ENCODE measurements at places on chromosomes 6 and 20.

DNA sequence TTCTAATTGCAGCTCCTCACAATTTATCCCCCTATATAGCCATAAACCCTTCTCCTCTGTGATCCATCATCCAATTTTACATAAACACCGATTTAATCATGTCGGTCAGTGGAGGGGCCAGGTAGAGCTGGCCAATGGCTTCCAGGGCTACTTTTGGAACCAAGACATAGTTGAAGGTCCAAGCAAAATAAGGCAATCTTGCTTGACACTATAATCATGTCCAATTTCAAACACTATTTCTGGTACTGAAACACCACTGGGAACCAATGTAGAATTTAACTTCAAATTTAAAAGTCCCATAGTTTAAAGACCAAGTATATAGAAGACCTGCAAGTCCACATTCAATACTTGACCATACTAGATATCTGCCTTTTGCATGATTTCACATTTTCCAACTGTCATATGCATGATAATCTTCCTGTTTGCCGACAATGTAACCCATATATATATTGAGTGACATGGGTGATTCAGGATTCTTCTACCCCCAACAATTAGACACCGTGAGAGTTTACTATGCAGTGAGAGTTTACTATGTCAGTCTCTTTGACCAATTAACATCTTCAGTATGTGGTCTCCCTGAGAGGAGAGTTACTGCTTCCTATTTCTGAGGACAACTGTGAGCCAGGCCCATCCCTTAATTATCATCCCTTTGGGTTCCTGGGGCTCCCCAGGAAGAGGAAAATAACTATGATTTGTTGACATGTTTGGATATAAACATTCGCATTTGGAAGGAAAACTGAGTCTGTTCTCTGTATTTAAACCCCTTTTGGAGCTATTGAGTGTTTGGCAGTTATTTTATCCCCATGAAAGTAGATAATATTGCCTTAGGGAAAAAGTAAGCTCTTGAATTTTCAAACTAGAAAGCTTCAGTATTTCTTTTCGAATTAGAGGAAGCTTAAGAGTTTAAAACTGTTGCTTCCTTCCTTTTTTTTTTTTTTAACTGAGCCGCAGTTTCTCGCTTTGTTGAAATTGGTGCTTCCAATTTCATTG, 31.8 kb downstream of the SAMD3 start:
- no peak for DNase-seq

GRCh38 chr6:133683308-133683580, 205.7 kb upstream of the TCF21 start:
- DNase-seq, result no peak

- no peak for DNase-seq
Observed at GRCh38 chr20:14782731-14783130, 445.3 kb upstream of the FLRT3 start.

DNA sequence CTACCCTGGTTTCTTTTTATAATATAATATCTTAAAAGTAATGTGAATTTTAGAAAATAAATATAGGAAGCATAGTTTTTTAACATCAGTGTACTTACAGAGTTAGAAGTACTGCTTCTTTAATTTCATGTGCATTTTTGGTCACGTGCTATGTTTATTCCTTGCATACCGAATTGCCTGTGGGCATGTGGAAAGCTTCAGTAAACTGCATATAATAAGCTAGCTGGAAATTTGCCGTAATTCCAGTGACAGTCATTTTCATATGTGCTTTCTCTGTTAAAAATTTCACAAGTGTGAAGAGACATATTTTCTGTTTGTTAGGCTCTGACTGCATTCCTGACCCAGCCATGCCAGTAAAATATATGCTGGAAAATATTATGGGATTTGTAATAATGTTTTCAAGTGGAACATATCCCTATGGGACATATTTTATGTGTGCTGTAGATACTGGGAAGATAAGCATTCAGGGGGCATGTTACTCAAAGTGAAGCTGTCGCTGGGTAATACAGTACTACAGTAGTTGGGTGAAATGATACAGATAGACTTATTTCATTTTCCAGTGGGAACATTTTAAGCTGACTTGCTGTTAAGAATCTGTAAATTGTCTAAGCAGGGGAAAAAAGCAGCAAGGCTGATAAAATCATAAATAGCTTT, 616.7 kb downstream of the FRK start:
- DNase-seq, result no peak

DNA sequence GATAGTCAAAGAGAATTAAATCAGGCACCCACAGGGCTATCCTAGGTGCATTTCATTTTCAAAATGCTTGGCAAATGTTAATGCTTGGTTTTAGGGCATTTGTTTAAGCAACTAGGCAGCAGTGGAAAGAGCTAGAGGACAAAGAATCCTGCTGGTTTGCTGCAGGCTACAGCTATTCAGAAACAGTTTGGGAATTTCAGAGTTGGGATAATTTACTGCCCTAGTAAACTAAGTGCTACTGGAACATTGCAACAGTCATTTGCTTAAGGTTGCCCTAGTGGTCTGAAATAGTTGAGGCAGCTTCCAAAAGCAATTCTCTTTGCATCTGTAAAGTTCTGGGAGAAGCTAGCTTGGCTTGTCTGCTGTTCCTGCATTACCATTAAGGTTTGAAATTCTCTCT, 312.7 kb downstream of the LAMA2 start:
- no peak for DNase-seq

GRCh38 chr20:47413189-47413588, 56.7 kb upstream of the ZMYND8 start:
- DNase-seq, result no peak

- DNase-seq, result peak; percentile 56
Observed at GRCh38 chr6:1424306-1424927, 35.0 kb downstream of the FOXF2 start.

DNA sequence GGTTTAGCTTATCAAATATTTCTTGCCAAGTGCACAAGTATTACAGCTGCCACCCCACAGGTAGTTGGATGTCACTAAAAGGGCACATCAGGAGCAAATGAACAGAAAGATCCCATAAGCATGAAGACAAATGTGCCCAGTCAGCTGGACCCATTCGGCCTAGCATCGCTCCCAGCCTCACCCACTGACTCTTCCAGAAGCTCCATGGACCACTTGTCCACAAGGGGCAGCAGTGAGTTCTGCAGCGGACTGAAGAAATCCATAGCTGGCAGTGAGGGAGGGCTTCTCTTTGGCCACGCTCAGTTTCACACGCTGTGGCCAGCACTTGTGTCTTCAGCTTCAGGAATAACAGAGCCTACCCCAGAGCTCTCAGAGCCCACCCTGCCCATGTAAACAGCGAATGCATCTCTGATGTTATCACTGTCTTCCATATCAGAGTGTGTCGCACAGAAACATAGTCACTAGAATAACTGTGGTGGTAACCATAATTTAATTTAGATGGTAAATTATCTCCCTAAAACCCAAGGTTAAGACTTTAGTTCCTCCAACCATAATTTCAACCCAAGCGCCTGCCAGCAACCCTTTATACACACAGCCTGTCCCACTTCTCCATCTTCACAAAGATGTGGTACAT, 15.8 kb downstream of the CGA start:
- peak; percentile 85 for DNase-seq

- DNase-seq, result no peak
Observed at GRCh38 chr6:22254886-22255285, 42.0 kb downstream of the PRL start.

DNA sequence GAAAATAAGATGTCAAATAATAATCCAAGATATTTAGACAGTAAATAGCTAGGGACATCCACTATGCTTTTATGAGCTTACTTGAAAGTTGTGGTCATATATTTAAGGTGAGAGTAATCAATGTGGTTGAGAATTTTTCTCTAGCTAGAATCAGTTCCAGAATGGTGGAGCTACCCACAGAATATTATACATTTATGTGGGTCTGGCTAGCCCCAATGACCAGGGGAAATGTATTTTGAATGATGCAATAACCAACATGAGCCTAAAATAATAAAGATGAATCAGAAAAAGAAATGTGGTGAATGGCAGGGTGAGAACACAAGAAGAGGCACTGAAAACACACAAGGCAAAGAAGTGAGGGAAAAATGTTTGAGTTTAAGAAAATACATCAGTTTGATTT, 325.7 kb downstream of the TBC1D32 start:
- no peak for DNase-seq

GRCh38 chr6:45504947-45505346, 127.2 kb upstream of the SUPT3H start:
- DNase-seq, result no peak

DNA sequence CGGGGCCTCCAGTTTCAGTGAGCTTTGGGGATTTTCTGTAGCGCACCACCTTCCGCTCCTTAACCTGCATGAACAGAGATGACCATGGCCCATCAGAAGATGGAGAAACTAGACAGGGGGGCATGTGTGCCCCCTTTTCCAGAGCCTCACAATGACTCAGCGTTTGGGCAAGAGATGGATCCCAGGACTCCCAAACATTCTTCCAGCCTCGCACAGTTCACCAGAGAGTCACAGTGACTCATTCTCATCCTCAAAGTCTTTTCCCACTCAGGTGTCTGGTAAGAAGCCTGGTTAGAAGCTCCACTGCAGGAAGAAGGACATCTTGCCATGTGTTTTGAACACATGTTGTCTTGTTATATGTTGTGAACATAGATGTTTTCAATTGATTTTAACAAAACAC, 76.2 kb upstream of the FRMD1 start:
- DNase-seq, result no peak

GRCh38 chr6:72975352-72975752, 249.9 kb downstream of the KHDC1L start:
- no peak for DNase-seq

- DNase-seq, result peak; percentile 86
Observed at GRCh38 chr6:30219244-30219643, 6.0 kb upstream of the TRIM26 start.

- DNase-seq, result no peak
Observed at GRCh38 chr6:15516923-15517560, 145.8 kb downstream of the DTNBP1 start.

DNA sequence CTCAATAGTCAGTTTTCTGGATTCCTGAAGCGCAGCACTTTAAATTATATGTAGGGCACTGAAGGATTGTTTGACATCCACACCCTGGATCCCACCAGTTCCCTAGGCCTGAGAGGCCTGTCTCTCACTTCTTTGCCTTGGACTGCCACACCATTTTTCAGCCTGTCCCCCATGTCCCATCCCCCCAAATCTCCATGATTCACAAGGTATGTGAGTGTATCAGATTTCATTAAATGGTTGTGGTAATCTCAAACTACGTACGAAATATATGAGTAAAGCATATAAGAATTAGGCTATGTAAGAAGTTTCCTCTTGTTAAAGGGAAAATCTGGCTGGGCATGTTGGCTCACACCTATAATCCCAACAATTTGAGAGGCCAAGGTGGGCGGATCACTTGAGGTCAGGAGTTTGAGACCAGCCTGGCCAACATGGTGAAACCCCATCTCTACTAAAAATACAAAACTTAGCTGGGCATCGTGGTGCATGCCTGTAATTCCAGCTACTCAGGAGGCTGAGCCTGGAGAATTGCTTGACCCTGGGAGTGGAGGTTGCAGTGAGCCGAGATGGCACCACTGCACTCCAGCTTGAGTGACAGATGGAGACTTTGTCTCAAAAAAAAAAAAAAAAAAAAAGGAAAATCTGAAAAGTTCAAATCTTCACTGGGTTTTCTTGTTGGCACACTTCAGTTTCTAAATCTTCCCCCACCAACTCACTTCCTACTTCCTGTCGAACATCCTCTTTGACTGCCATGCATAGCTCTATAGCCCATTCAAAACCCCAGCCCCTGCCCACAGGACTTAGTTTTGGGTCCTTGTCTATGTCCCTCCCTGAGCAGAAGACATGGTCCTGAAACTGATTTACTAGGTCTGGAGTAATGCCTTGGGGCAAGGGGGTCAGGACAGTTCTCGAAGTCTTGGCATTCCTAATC, 97.3 kb upstream of the SHLD1 start:
- DNase-seq, result peak; percentile 31

GRCh38 chr20:31839782-31840487, 5.5 kb downstream of the FOXS1 start:
- peak; percentile 23 for DNase-seq

DNA sequence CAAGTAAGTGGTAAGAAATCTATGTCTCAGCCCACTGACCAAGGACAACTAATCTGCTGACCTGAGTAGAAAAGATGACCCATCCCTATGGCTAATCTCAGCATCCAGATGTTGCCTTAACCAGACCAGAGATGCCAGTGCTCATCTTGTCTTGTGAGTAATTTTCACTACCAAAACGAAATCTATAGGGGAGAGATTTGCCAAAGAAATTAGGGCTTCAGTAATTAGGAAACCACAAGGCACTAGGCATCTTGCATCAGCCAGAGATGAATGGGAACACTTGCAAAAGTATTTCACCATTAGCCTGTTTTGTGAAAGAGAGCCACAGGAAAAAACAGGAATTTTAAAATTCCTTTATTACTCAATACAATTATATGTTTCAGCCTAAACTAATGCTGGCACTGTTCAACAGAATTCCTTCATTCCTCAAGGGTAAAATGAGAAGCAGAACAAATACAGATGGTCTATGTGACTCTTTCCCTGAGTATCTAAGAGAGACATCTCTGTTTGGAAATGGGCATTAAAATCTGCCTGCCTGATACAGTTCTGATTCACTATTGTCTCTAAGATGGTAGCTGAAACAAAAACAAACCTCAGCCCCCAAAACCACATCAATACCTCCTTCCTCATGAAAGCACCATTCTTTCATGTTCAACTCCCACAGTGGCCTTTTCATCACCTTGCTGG, 87.8 kb downstream of the GMDS start:
- DNase-seq, result no peak

- no peak for DNase-seq
Observed at GRCh38 chr6:133951227-133951626, 1.8 kb upstream of the TBPL1 start.

GRCh38 chr20:59832406-59833363, 100.8 kb downstream of the SYCP2 start:
- DNase-seq, result no peak

DNA sequence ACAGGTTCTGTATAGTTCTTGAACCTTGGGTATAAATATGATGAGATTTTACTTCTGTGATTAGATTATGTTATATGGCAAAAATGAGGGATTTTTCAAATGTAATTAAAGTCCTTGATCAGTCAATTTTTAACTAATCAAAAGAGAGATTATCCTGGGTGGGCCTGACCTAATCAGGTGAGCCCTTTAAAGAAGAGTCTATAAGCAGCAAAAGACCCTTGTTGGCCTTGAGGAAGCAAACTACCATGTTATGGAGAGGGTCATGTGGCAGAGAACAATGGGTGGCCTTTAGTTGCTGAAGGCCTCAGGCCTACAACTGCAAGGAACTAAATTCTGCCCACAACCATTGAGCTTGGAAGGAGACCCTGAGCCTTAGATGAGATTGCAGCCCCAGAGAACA, 102.5 kb upstream of the RIPOR2 start:
- DNase-seq, result no peak

DNA sequence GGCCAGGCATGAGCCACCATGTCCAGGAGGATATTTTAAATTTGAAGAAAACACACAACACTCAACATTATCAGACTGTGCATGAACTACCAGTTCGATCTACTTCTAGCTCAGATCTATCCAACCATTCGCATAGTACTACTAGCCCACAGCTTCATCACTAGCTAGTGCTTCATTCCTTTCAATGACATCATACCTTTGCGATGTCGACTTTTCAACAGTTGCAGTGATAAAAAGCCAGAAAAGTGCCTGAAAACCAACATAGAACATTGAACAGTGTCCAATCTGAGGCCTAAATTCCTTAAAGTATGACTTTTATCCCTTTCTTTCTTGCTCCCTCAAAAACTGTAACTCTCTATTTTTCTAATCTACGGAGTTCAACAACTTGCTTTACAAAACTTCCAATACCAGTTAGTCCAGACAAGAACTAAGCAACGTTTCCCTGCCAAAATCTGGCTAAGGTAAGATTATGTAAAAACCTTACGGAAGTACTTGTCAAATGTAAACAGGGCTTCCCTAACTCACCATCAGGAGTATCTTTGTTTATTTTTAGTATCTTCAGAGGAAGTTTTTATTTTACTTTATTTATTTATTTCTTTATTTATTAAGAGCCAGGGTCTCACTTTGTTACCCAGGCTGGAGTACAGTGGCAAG, 434.0 kb upstream of the JARID2 start:
- DNase-seq, result no peak
